Stimulated activated CD4-positive, alpha-beta T cell treated with anti-CD3 and anti-CD28 coated beads, TNF-alpha, amount 100 ng/mL, for 1 hour (primary cell): ENCODE measurements at places on chromosomes 7 and 10.

- no peak for DNase-seq
Measured at GRCh38 chr10:91210014-91210413, 10.4 kb upstream of the PCGF5 start.

- DNase-seq, result no peak
Measured at GRCh38 chr10:132479603-132480221, 57.9 kb upstream of the INPP5A start.

DNA sequence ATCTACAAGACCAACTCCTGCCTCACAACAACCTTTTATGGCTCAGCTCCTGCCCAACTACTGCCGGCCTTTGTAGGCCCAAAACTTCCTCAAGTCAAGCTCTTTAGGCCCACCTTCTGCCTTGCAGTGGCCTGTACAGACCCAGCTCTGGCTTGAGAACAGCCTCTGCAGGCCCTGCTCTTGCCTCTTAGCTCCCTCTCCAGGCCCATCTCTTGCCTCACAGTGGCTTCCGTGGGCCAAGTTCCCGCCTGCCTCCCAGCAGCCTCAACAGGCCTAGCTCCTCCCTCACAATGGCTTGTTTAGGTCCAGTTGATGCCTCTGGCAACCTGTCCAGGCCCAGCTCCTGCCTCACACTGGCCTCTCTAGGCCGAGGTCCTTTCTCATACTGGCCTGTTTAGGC is 32.4 kb upstream of the VKORC1L1 start:
- DNase-seq, result no peak

- no peak for DNase-seq
Measured at GRCh38 chr10:114631090-114631665, 26.9 kb downstream of the ABLIM1 start.

GRCh38 chr7:151871904-151872303 is 5.0 kb downstream of the PRKAG2 start:
- no peak for DNase-seq

DNA sequence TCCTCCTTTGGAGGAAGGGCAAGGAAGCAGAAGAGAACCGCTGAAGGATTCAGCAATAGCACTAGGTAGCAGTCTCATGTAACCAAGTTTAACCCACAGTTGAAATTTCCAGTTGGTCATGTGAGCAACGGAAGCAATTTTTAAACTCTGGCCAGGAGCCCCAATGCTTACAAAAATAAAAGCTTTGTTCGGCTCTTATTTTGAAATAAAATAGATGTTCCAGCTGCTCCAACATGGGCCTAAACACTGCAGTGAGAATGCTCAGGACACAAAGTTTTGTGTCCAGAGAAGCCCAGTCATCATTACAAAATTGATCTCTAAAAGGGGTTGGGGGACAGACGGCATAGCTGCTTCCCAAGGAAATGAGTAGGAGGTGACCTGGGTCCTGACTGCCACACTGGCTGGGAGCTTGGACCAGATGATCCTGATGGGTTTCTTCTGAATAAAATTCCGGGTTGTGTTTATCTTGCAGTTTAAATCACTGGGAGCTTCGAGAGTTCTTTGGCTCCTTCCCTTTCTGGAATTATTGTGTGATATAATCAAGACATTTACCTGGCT is 452 bp upstream of the TMEM140 start:
- DNase-seq, result no peak

GRCh38 chr7:121570365-121570764 is 174.3 kb upstream of the FAM3C start:
- no peak for DNase-seq

- no peak for DNase-seq
Measured at GRCh38 chr10:45417746-45418145, 43.7 kb downstream of the ALOX5 start.

DNA sequence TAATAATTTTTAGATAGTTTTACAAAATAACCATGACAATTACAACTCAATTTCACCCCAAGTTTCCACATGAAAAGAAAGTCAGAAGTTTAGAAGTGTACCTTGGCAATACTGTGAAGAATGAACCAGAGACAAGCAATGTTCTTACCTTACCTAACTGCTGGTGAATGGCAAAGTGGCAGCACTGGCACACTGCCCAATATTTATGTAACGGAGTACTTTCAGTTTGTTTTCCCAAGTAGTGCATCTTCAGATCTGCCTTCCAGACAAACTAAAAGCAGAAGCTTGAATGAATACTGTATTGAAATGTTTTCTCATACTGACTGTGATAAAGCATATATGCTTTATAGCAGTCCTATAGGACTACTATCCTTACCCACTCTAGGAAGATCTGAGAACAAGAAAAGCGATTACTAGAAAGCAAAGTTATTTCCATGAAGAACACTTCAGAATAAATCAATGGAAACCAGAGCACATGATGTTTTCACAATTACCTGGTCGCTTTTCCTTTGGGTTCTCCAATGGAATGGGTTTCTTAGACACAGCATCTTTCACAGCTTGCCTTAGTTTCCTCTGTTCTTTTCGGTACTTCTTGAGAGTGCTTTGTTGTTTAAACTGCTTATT is 1.5 kb downstream of the NOC3L start:
- no peak for DNase-seq

DNA sequence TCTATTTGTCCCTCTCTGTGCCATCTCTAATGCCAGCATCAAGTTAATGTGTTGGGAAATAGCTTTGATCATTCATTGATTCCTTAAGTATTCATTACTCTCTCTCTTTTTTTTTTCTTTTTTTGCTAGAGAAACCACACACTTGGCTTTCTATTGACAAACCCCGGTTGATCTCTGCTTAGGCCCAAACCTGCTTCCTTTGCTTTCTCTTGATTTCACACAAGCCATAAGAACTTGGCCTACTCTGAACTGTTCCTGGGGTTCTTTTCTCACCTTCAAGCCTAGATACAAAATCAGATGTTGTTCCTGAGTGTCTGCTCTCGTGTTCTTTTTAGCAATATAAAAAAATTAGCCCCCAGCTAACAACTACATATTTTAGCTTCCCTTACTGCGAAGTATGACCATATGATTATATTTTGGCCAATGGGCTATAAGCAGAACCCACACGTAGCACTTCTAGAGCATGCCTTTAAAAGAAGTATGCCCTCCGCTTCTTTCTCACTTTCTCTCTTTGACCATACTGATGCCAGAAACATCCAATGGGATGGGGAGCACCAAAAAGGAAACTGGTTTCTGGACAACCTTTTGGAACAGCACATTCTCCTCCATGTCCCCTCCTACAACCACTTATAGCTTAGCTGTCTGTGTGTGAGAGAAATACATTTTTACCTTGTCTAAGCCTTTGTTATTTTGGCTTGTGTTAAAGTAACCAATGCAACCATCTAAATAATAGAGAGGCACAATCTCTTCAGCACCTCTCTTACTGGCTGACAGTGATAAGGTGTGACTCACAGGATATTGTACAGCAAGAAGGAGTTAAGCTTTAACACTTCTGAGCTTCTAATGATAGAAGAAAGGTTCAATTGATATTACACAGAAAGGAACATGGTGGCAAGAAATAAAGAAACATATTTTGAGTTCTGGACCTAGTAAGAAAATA is 96.6 kb upstream of the LRRN3 start:
- no peak for DNase-seq

DNA sequence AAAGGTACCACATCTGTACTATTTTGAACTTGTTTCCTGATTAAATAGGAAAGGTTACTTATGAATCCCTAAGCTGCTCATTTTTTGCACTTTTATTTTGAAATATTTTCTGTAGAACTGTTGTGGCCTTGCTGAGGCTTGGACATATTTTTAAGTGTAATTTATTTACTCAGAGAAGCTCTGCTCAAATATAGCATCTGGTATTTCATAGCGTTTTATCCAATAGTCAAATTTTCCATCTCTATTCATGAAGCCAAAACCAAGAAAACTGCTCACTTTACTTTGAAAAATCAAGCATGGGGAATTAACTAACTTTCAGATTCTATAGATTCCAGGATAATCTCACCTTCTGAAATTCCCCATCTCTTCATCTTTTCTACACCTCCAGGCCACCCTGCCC is 6.6 kb upstream of the FAM3C start:
- no peak for DNase-seq

GRCh38 chr10:131230641-131231322 is 80.7 kb downstream of the TCERG1L start:
- no peak for DNase-seq
